ENCODE measurements at places on chromosomes 11 and 22. TPM values are rescaled to one million over a fixed set of nuclear protein-coding genes. Genes with fewer than 3 reads are reported as not detected.

The SMTNL1 gene
- total RNA-seq = not detected

The ZBTB44 gene
- total RNA-seq = 33.9 TPM

The MYBPC3 gene
- total RNA-seq = not detected

The PANX3 gene
- not detected for total RNA-seq

The GPHA2 gene
- 0.49 TPM for total RNA-seq

The CCDC15 gene
- total RNA-seq = 0.89 TPM

The TMEM9B gene
- total RNA-seq = 20.5 TPM

The APLNR gene
- total RNA-seq = not detected

The KRTAP5-8 gene
- total RNA-seq = not detected

The SLC37A2 gene
- total RNA-seq = 0.34 TPM

The GLYAT gene
- total RNA-seq = not detected

Measured in CD4-positive, alpha-beta T cell (primary cell).